Liver (tissue), 10 donors: ENCODE measurements at places on chromosomes 16 and 17.

- DNase-seq: no peak
- H3K4me3 ChIP-seq: no peak overlapping the region
- H3K27me3 ChIP-seq: no peaks in the 10 kb centered on the region
- H3K27ac ChIP-seq: no peak overlapping the region
- H3K4me1 ChIP-seq: no peaks in the 10 kb centered on the region
- no peaks in the 10 kb centered on the region for H3K36me3 ChIP-seq
Observed at GRCh38 chr17:12958786-12959185, 59.0 kb downstream of the ELAC2 start.

- DNase-seq: no peak
- H3K36me3 ChIP-seq: no peaks in the 10 kb centered on the region
- H3K4me1 ChIP-seq: no peaks in the 10 kb centered on the region
- no peaks in the 10 kb centered on the region for H3K27me3 ChIP-seq
Observed at GRCh38 chr17:11535231-11535630, 63.0 kb upstream of the DNAH9 start.

GRCh38 chr16:68658341-68658973 is 13.3 kb downstream of the CDH3 start:
- H3K4me3 ChIP-seq: no peak overlapping the region
- DNase-seq: no peak
- H3K4me1 ChIP-seq: no peaks in the 10 kb centered on the region
- H3K36me3 ChIP-seq: no peaks in the 10 kb centered on the region
- no peaks in the 10 kb centered on the region for H3K27me3 ChIP-seq
- H3K27ac ChIP-seq: no peak overlapping the region

DNA sequence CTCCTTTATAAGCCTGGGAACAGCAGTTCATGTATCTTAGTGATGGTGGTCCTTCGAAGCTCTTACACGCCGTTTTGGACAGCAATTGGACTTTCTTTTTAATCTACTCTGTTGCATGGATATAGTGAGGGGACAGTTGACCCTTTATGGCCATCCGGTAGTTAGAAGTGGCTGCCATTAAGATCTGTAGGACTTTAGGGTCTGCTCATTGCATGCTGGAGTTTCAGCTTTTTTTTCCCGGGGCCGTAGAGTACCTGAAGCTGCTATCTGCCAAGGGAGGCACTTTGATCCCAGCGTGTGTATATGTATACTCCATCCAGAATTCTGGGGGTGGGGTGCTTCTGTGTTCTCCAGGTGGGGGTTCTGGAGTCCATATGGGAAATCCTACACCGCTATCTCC is 1.2 kb downstream of the CYB5D1 start:
- H3K27ac ChIP-seq: no peak overlapping the region
- no peaks in the 10 kb centered on the region for H3K36me3 ChIP-seq
- no peaks in the 10 kb centered on the region for H3K27me3 ChIP-seq
- H3K4me1 ChIP-seq: peaks cover 30% of the 10 kb centered on the region

- no peak overlapping the region for H3K27ac ChIP-seq
- H3K27me3 ChIP-seq: no peaks in the 10 kb centered on the region
- H3K4me3 ChIP-seq: no peak overlapping the region
- H3K36me3 ChIP-seq: peaks cover 2% of the 10 kb centered on the region
- peaks cover 9% of the 10 kb centered on the region for H3K4me1 ChIP-seq
Observed at GRCh38 chr17:78113804-78114785, 14.5 kb downstream of the TMC6 start.

- DNase-seq: no peak
- no peak overlapping the region for H3K4me3 ChIP-seq
- H3K27me3 ChIP-seq: no peaks in the 10 kb centered on the region
Observed at GRCh38 chr16:3882531-3882930, 2.0 kb upstream of the CREBBP start.

DNA sequence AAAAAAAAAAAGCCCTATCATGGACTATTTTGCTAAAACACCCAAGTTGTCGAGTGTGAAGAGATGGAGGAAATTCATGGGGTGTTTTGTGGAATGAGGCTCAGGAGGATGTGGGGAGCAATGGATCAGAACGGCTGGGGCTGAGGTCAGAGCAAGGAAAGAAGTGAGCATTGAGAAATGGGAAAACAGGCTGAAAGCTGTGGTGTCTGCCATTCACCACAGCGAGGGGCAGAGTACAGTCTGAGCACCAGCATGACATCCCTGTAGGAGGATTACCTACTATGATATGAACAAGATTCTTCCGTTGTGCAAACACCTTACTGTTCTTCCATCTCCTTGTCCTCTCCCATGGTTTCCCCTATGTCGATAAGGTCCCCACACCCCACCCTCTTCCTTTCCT is 193.1 kb downstream of the TMEM114 start:
- H3K27ac ChIP-seq: no peak overlapping the region
- no peaks in the 10 kb centered on the region for H3K36me3 ChIP-seq
- H3K4me1 ChIP-seq: no peaks in the 10 kb centered on the region
- H3K27me3 ChIP-seq: no peaks in the 10 kb centered on the region

DNA sequence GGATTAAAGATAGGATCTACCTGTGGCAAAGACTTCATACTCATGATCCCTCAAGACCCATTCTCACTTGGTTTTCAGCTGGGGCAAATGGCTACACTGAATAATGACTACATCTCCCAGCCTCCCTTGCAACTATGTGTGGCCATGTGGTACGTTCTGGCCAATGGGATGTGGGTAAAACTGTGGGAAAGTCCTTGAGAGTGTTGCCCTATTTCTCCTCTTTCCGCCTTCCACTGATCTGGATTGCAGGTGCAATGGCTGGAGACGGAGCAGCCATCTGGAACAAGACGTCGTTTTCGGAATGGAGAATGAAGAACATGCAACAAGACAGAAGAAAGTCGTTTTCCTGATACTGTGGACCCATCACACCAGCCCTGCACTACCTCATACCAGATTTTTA is 48.5 kb downstream of the HAPSTR1 start:
- H3K27me3 ChIP-seq: no peaks in the 10 kb centered on the region
- no peak overlapping the region for H3K4me3 ChIP-seq
- peaks cover 10% of the 10 kb centered on the region for H3K4me1 ChIP-seq
- no peak for DNase-seq
- H3K27ac ChIP-seq: no peak overlapping the region

GRCh38 chr17:57601143-57601735 is 143.9 kb downstream of the CCDC182 start:
- H3K27ac ChIP-seq: no peak overlapping the region
- no peak overlapping the region for H3K4me3 ChIP-seq
- no peak for DNase-seq

DNA sequence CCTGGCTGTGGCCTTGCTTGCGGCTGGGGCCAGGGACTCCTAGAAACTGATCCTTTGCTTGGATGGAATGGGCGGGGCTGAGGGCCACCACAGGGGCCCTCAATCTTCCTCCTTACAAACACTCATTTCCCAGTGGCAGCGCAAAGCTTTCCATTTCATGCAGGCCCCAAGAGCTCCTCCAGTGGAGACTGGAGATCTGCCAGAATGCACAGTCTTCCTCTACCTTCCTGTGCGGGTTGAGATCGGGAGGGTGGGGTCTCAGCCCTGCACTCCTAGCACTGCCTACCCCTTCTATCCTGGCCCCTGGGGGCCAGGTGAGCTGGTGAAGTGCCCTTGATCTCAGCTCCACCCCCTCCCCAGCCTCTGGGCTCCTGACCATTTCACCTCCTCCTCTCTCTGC is 1.7 kb downstream of the NRN1L start:
- H3K36me3 ChIP-seq: peaks cover 26% of the 10 kb centered on the region

GRCh38 chr17:28737770-28738679 is 5.8 kb upstream of the TRAF4 start:
- H3K27me3 ChIP-seq: no peaks in the 10 kb centered on the region
- peaks cover 1% of the 10 kb centered on the region for H3K4me1 ChIP-seq
- H3K4me3 ChIP-seq: no peak overlapping the region
- H3K36me3 ChIP-seq: no peaks in the 10 kb centered on the region
- DNase-seq: no peak

DNA sequence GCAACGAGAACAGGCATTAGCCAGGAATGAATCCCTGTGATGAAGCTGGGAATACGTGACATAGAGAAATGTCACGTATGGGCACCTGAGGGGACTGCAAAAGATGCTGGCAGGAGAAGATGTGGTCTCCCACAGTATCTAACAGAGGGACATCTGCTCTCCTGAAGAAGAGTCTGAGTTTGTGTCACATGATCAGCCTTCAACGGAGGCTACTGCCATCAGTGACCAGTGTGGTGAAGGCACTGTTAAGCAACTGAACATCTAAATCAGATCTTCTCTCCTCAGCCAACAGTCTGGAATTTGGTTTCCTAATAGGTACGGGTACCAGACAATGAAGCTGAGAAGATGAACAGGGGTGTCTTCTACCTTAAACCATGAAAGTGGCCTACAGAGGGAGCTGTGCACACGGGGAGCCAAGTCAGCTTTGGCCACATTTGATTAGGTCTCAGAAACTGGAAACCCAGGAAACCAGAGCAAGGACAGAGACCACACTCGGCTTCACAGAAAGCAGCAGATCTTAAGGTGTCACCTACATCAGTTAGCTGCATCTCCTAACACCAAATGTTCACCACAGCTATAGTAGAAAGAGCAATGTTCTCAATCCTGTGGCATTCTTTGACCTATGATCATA is 41.8 kb downstream of the BRD7 start:
- H3K4me1 ChIP-seq: no peaks in the 10 kb centered on the region
- H3K36me3 ChIP-seq: peaks cover 15% of the 10 kb centered on the region
- H3K27ac ChIP-seq: no peak overlapping the region
- H3K4me3 ChIP-seq: no peak overlapping the region
- DNase-seq: peak; percentile 41
- no peaks in the 10 kb centered on the region for H3K27me3 ChIP-seq

DNA sequence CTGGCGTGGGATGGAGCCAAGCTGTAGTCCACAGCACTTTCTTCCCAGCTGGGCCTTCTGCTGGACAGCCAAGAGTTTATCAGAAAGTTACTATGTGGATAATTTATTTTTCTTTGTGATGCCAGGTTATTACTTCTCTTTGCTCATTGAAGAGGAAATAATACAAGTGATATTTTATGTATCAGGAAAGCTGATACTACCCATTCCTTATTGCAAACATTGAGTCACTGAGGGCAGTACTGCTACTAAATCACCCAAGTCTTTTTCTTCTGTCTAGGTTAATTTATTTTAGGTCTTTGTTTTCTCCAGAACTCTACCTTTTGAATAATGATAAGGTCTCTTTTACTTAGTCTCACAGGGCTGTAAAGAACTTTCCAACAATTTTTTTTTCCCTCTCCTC is 8.3 kb downstream of the NUP93 start:
- H3K4me1 ChIP-seq: no peaks in the 10 kb centered on the region
- no peak for DNase-seq
- H3K27ac ChIP-seq: no peak overlapping the region
- H3K36me3 ChIP-seq: no peaks in the 10 kb centered on the region

DNA sequence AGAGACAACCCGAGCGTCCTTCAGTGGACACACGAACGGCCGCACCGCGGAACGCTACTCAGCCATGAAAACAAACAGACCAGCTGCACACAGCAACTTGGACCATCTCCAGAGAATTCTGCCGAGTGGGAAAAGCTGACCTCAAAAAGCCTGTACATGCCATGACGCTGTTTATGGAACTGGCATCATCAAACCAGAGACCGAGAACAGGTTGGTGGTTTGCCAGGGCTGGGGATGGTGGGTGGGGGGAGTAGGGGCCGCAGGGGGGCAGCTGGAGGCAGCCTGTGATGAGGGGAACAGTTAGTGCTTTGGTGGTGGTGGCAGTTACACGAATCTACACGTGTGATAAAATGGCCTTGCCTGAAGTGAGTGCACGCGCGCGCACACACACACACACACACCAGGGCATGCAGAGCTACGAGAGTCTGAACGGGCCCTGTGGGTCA is 169.8 kb downstream of the LAT start:
- DNase-seq: no peak
- H3K27ac ChIP-seq: no peak overlapping the region
- H3K4me1 ChIP-seq: peaks cover 4% of the 10 kb centered on the region
- H3K4me3 ChIP-seq: no peak overlapping the region

DNA sequence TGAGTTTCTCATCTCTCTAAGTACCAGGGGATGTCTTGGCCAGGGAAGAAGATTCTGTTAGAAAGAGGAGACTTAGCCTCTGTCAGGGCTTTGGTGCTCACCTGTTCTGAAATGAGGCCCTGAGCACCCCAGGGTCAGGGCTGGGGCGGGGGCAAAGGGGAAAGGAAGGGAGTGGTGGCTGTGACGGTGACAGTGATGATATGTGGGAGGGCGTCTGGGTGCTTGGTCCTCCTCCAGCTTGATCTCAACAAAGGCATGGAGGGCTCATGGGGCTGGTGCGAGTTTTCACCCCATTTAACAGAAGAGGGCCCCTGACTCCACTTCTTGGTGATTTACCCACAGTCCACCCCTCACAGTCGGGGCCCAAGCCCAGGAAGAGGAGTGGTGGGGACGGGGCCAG is 15.1 kb downstream of the SOX8 start:
- H3K36me3 ChIP-seq: no peaks in the 10 kb centered on the region
- H3K4me3 ChIP-seq: no peak overlapping the region
- no peaks in the 10 kb centered on the region for H3K4me1 ChIP-seq
- no peak for DNase-seq

- H3K4me3 ChIP-seq: no peak overlapping the region
- DNase-seq: no peak
- H3K27me3 ChIP-seq: no peaks in the 10 kb centered on the region
- no peaks in the 10 kb centered on the region for H3K36me3 ChIP-seq
- no peak overlapping the region for H3K27ac ChIP-seq
Observed at GRCh38 chr17:81398176-81398831, 3.0 kb downstream of the BAHCC1 start.

- no peaks in the 10 kb centered on the region for H3K27me3 ChIP-seq
- H3K27ac ChIP-seq: no peak overlapping the region
- no peak overlapping the region for H3K4me3 ChIP-seq
- no peaks in the 10 kb centered on the region for H3K4me1 ChIP-seq
- H3K36me3 ChIP-seq: no peaks in the 10 kb centered on the region
- DNase-seq: no peak
Observed at GRCh38 chr17:10050597-10051101, 145.6 kb upstream of the RCVRN start.

DNA sequence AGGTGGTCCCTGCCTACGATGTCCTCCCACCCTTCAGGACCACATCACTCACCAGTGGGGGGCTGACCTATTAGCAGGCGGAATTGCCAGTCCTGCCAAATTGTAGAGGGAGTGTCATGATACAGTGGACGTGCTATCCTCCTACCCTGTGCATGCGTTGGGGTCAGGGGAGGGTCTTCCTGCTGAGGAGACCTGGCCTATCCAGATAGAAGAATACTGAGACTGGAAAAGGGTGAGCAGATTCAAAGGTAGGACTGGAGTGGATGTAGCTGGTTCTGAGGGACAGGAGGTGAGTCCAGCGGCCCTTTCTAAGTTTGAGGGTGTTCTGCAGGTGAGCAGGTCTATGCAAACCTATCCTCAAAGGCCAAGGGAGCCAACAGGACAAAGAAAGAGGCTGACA is 8.0 kb downstream of the PRSS41 start:
- H3K27me3 ChIP-seq: no peaks in the 10 kb centered on the region
- no peak overlapping the region for H3K27ac ChIP-seq
- no peaks in the 10 kb centered on the region for H3K4me1 ChIP-seq
- H3K4me3 ChIP-seq: no peak overlapping the region
